ENCODE measurements at places on chromosomes 11 and 22.

GRCh38 chr22:26318975-26319374 is 110.1 kb upstream of the ASPHD2 start:
- peak; percentile 28 for DNase-seq

- no peak for DNase-seq
Observed at GRCh38 chr11:80188076-80188627, 747.3 kb upstream of the TENM4 start.

DNA sequence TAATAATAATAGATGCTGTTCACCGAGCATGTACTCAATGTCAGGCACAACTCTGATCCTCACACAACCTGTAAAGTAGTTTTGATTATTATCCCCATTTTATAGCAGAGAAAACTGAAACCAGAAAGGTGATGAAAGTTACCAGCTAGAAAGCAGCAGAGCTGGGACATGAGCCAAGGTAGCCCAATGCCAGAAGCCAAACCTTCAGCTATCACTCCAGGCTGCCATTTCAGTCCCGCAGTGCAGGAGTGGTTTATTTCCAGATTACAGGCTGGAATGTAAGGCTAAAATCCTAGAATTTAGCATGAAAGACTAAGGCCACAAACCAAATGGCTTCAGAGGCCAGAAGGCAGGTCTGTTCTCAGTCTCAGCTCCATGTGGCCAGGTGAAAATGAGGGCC is 108.8 kb downstream of the TENM4 start:
- no peak for DNase-seq

- DNase-seq, result no peak
Observed at GRCh38 chr11:1640076-1640946, 10.7 kb downstream of the KRTAP5-5 start.

DNA sequence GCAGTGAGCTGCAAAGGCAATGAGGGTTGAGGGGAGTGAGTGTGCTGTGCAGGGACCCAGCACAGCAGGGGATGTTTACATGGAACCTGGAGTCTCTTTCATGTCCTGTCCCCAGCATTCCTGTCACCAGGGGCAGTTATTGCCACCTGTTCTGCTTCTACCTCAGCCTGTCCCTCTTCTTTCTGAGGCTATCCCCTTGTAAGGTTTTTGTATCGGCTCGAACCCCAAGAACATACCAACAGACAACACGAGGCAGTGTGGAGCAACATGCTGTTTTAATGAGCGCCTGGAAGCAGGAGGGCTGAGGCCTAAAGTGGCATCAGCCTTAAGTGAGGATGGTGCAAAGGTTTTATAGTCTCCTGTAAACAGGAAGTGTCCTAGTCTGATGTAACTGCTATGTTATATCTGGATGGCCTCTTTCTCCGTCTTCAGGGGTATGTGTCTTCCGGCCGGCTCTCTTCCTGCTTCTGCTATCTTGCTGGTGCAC is 3.9 kb downstream of the SCGB2A2 start:
- no peak for DNase-seq

- no peak for DNase-seq
Observed at GRCh38 chr22:22178992-22179391, 65.6 kb upstream of the VPREB1 start.

DNA sequence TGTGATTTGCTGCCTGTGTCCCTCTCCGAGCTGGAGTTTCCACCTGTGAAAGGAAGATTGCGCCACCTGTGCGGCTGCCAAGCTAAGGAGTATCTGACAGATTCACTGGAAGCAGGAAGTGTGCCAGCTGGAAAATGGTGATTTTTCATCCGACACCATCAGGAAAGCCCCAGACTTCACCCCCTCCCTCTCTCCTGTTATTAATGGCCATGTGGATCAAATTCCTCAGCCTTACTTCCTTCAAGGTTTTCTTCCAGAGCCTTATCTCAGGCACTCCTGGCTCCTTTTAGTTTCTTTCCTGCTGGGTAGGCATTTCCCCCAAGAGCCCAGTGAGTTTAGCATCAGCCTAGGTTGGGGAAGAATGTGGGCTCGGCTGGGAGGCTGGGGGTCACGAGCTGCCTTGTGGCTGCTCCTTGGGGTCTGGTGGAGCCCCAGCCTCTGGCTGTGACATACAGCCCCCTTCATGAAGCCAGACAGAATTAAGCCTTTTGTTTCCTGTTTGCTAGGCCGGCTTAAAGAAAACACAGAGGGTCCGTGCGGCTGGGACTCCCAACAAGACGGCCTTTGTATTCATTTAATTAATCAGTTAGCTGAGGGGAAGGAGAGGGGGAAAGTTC is 37.1 kb downstream of the PKNOX2 start:
- peak; percentile 10 for DNase-seq

GRCh38 chr11:10490398-10491241 is 35.6 kb downstream of the AMPD3 start:
- peak; percentile 24 for DNase-seq

DNA sequence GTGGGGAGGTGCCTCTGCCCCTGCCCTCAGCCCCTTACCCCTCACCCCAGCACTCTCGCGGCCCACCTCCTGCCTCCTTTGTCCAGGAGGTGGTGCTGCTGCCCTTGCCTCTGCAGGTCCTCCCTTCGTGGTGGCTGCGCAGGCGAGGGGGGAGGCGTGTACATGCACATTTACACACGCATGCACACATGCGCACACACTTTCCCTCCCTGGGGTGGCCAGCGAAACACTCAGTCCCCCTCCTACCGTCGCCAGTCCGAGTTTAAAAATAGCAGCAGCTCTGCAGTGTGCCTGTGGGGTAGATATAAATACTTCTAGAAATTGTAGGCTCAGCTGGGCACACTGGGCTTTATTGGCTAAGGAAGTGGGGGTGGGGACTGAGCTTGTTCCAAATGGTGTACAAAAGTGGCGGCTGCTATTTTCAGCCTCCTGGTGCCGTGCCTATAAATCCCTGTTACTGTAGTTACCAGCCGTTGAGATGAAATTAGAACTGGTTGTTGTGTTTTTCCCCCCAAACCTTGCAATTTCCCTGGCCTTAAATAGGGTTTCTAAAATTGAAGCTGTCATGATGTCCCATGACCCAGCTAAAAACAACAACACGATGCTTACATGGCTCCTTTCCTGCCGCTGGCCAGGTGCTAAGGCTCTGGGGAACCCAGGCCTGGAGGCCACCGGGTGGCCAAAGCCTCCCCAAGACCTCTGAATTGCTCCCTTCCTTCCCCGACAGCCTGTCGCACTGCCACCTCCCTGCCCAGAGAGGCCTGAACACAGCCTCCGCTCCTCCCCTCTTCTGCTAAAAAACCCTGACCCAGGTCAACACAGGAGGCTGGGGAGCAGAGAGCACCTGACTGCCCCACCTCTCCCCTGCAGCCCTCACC is 12.4 kb downstream of the PICK1 start:
- no peak for DNase-seq

- DNase-seq, result no peak
Observed at GRCh38 chr11:114243461-114244372, 52.5 kb upstream of the NNMT start.

- DNase-seq, result peak; percentile 48
Observed at GRCh38 chr11:114563077-114563476, 3.4 kb upstream of the NXPE1 start.

DNA sequence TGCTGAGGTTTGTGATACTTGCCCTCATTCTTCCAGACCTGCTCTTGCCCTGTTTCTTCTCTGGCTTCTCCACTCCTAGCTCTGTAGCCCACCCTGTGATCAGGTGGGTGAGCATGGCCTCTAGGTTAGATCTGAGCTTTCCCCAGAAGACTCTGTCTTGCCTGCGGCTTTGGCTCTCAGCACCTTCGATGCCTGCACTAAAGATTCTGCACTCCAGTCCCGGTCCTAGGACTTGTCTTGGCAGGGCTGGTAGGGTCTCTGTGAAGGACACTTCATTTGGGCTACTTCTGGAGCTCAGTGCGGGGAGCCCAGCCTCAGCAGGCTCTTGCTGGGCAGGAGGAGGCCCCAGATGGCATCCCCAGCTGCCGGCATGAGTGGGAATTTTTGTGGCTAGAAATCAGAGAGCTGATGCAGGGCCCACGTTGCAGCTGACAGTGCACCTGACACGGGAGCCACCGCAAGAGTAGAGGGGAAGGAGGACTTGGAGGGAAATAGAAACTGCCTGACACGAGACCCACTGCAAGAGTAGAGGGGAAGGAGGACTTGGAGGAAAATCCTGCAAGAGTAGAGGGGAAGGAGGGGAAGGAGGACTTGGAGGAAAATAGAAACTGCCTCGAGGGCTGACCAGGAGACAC is 226.9 kb upstream of the B3GAT1 start:
- no peak for DNase-seq

DNA sequence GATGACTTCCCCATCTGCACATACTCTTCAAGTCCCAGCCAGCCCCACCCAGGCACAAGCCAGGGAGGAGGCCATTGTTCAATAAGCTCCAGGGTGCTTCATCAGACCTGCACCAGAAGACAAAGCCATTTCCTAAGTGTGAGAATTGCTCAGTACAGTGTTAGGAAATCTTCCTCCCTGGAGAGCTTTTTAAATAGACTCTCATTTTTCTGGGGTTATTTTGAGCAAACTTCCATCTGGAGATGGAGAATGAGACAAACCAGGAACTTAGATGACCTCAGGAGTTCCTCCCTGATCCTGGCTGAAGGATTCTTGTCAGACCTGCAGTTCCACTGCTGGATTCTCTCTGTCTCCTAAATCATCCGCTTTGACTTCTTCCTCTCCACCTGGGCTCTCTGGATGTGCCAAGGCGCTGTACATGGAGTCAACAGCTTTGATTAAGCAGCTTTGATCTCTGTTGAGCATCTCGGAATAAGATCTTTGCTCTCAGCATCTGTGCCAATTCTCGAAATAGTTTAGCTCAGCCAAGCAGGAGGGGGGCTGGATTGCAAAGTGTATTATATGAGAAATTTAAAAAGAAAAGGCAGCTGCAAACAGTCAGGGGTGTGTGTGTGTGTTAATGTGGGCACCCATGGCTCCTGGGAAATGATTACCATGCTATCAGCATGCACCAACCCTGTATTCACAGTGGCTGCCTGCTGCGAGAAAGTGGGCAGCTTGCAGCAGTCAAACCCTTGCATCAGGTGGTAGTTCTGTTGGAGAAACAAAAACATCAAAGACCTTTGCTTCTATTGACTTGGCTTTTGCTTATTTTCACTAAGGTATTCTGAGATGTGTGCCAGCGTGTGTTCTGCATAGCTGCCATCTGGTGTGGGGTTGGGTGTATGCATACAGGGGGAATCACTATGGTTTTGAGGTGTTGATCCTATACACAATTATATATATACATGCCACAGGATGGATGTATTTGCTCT is 70.2 kb upstream of the NAV2 start:
- no peak for DNase-seq

GRCh38 chr11:1281974-1282365 is 27.5 kb downstream of the TOLLIP start:
- DNase-seq, result no peak

- DNase-seq, result no peak
Observed at GRCh38 chr22:38655519-38656255, 505 bp downstream of the FAM227A start.

DNA sequence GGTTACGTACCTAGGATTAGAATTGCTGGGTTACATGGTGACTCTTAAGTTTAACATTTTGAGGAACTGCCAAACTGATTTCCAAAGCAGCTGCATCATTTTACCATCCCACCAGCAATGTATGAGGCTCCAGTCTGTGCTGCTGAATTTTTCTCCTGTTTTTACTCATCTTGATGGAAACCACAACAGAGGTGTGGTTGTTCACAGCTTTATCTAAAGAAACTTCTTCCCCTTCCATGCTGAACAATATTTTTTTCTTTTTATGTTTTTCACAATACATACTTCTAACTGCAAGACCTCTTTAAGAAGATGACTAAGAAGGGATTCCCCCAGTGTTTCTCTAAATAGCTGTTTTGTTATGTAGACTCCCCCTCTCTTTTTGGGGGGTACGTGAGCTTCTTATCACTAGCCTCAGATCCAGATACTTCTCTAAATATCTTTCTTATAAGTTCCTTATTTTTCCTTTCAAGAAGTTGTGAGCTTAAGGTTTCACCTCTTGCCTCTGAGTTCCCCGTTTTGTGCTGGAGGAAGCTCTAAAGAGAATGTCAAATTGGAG is 24.0 kb downstream of the TCP11L1 start:
- peak; percentile 66 for DNase-seq

GRCh38 chr22:48320048-48320682 is 1507.5 kb downstream of the BRD1 start:
- no peak for DNase-seq

GRCh38 chr22:38271927-38272372 is 860 bp downstream of the TMEM184B start:
- DNase-seq, result peak; percentile 62

GRCh38 chr11:64859542-64860414 is 15.3 kb upstream of the CDC42BPG start:
- no peak for DNase-seq

GRCh38 chr22:44603767-44604166 is 98.2 kb upstream of the PRR5 start:
- no peak for DNase-seq

- DNase-seq, result peak; percentile 100
Observed at GRCh38 chr22:40498420-40499208, 128.2 kb downstream of the SGSM3 start.

DNA sequence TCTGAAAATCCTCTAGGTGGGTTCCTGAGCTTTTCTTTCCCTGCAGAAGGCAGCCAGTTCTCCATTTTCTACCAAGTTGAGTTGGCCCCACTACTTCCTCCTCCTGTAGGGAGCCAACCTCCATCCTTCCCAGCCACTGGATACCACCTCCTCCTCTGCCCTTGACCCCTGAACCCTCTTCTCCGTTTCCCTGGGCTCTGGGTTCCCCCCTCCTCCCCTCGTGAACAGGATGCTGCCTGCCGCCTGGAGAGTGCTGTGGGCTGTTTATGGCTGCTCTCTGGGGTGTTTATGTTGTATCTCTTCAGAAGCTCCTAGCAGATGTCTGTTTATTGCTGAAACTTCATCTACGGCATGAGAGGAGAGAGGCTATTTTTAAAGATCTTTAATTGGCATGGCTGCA is 8.6 kb downstream of the MICAL2 start:
- no peak for DNase-seq

DNA sequence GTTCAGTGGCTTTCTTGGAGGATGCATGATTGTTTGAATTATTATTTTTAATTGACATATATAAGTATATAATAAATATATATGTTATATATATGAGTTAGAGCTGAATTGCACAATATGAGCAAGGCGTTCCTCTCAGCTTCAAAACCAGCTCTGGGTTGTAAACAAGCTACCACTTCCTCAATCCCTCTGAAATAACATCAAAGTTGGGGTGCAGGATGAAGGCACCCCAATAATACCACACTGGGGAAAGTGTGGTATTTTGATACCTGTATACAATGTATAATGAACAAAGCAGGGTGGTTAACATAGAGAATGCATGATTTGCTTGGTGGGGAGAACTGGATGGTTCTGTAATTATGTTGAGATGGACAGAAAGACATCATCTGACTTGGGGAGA is 1.7 kb upstream of the SORL1 start:
- no peak for DNase-seq

Measured in foreskin keratinocyte (primary cell).